ENCODE measurements at places on chromosomes 4 and X.

GRCh38 chrX:107669885-107670628 lies 41.7 kb downstream of the PRPS1 start:
- no peak for DNase-seq

- DNase-seq = no peak
These were observed 37.8 kb downstream of the NALF2 start for GRCh38 chrX:69541956-69542355.

- peak; percentile 6 for DNase-seq
These were observed at the start of gene TSPAN6 for GRCh38 chrX:100636321-100636991. TSPAN6 (minus strand) TSS chrX:100636806; CDS start chrX:100636694, 112 bp downstream.

- DNase-seq = no peak
These were observed 210.6 kb downstream of the CCNG2 start for GRCh38 chr4:77367638-77368037.

- no peak for DNase-seq
These were observed 73.3 kb downstream of the FRYL start for GRCh38 chr4:48706736-48707135.

DNA sequence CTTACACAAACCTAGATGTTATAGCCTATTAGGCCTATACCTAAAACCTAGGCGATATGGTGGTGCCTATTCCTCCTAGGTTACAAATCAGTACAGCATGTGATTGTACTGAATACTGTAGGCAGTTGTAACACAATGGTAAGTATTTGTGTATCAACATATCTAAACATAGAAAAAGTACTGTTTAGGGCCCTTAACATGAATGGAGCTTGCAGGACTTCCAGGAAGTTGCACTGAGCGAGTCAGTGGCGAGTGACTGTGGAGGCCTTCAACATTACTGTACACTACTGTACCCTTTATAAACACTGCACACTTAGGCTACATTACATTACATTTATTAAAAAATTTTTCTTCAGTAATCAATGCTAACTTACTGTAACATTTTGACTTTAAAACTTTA lies 37.8 kb downstream of the WWC2 start:
- no peak for DNase-seq

GRCh38 chr4:148510211-148510610 lies 68.0 kb upstream of the NR3C2 start:
- DNase-seq = no peak

DNA sequence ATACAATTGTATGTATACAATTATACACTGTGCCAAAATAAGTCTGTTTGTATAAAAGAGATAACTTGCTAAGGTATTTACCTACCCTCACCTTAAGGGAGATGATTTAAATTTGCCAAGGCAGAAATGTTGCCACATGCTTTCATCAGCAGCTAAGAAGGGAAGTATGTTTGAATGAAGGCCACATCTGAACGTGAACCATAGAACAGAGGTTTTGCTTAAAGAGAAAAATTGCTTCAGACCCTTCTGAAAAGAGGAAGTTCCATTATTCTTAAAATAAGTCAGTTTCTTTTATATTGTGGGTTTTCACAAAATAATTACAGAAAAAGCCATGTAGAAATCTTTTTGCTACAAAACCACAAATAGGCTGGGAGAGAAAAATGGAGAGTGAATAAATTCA lies 621.5 kb upstream of the HTR2C start:
- no peak for DNase-seq

DNA sequence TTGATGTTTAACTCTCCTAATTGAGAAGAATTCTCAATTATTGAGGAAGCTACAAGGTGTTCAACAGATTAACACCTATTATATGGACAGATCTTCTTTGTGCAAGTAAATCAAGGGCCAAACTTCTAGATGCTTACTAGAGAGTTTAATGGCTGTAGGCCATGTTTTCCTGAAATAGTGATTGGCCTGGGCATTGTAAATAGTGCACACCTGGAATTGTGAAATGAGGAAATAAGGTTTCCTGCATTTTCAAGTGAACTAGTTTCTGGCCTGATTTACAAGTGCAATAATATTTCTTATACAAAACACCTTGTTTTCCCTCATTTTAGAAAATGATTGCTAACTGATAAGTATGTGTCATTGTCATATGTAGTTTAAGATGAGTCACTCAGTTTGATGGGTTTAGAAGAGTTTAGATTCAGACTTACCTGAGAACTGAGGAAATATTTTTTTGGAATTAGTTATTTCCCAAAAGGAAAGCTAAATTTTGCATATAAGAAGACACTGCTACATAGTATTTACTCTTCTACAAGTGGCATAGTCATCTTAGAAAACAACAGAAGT lies 21.2 kb downstream of the AFF1 start:
- no peak for DNase-seq

- no peak for DNase-seq
These were observed 11.0 kb downstream of the SRD5A3 start for GRCh38 chr4:55356991-55357461.

- DNase-seq = no peak
These were observed 157.7 kb upstream of the DIPK2B start for GRCh38 chrX:45358392-45358791.

DNA sequence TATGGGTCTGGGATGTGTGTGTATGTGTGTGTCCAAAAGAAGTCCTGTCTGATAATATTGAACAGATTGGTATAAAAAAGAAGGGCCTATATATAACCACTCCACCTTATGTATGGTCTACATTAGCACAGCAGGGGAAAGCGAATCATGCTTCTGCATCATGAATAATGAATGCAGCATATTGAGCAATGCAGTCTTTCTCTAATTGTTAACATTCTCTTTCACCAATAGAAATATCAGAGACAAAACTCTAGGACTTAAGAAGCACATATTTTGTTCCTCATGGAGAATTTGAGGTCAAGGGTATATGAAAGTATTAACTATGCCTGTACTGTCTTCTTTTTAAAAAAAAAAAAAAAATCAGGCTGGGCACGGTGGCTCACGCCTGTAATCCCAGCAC lies 264.3 kb upstream of the NOCT start:
- DNase-seq = no peak

DNA sequence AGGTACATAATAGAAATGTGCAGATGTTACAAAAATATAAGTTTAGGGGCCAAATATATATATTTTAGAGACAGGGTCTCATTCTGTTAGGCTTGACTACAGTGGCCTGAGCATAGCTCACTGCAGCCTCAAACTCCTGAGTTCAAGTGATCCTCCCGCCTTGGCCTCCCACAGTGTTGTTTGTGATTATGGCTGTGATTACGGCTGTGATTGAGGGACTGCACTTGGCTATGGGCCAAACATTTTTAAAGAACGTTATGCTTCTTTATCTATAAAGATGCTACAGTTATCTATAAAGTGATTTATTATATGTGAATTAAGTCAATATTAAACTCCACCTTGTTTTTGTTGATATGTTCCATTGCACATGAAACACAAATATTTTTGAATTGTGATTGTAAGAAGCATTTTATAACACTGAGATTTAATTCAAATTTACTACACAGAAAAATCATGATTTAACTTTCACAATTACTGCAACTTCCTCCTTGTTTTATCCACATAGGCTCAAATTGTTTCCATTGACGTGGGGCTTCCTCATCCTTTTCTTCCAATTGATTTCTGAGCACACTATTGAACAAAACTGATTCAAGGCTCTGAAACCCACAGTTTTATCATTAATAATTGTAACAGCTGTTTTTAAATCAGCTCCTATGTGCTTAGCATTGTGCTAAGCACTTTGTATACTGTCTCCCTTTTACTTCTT lies 68.4 kb upstream of the BMPR1B start:
- DNase-seq = no peak

DNA sequence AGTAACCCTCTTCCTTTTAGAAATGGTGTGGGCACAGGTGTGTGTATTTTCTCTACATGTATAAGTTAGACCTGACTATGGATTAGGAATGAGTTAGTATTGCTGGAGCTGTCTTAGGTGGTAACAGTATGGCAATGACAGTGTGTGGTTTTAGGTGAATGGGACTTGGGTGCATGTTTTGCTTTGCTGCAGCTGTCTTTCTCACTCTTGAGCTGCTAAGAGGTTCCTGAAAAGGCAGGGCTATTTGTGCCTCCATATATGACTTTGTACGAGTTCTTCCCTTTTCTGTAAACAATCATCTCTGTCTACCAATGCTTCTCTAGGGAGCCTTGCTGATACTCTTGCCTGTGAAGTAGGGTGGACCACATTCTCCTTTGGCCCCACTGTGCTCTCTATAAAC lies 234.8 kb upstream of the HHIP start:
- DNase-seq = no peak

GRCh38 chr4:165133150-165133549 lies 20.5 kb upstream of the TMEM192 start:
- DNase-seq = no peak

DNA sequence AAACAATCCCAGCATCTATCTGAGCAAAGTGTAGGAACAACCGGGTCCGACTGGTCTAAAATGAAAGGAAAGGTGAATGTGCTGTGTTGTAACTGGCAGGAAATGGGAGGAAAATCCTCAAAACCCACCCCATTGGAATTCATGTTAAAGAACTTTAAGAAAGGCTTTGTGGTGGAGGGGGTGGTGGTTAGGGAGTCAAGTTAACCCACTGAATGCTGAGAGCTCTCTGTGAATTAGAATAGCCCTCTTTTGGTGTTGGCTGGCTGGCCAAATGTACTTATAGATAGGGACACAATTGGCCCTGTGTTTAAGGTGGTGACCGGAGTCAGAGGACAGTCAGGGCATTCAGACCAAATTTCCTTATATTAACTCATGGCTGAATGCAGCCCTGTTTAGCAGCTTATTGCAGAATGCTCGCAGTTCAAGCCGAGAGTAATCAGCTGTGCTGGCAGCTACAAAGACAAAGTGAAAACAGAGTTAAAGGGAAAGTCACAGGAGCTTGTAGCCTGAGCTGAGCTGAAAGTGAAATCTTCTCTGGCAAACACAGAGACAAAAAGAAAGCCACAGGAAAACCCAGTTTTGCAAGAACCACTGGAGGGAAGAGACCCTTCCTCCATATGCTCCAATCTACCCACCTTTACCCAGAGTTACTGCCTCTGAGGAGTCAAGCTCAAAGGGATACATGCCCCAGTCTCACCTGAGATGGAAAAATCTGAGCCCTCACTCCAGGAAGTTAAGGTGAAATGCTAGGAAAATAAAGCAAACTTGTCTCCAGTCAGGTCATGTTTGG lies 38.5 kb upstream of the UGT2B7 start:
- DNase-seq = no peak

GRCh38 chr4:172521248-172521647 lies 647.4 kb upstream of the GALNT7 start:
- DNase-seq = no peak

DNA sequence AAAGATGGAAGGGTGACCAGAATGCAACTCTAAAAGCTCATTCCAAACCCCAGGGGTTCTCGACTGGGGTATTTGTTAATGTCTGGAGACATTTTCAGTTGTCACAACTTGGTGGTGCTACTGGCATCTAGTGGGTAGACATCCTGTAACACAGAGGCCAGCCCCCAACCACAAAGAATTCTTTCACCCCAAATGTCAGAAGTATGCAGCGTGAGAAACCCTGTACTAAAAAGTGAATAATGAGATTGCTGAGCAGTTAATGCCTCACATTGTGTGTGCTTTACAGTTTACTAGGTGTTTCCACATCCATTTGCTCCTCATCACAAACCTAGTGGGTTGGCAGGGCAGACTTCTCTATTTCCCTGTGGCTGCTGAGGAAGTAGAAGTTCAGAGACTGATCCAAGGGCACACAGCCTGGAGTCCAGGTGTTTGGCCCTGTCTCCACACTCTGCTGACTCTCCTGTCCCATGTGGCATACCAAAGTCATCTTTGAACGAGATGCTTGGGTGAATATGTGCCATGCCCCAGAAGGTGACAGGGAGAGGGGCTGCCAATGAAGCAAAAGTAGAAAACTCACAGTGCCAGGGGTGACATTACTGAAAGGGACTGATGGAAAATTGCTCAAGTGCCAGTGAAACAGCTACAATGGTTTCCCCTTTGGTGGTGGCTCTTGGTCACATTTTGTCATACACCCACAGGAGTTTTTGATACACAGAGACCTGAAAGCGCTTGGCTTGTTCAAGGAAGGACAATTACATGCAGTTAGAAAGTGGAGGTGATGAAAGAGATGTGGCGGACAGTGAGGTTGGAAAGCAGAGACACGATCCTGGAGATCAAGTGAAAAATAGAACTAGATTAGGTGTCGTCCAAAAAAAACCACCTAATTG lies 10.1 kb upstream of the TMEM154 start:
- no peak for DNase-seq

DNA sequence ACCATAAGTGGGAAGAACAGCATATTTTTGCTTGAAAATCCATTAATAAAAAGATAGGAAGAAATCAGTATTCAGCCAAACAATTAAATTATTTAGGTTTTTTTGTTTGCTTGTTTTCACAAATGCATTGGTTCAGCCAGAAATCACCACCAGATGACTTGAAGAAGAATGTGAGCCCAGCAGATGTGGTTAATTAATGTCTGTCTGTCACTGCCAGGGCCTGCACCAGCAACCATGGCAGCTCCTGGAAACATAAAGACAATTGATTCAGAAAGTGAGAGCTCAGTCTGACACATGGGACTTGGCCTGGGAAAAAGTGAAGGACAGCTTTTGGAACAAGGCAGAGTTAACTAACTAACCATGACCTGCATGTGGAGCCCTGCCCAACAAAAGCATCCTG lies 74.0 kb downstream of the MAOB start:
- no peak for DNase-seq

GRCh38 chr4:184280591-184281071 lies 63.0 kb upstream of the ENPP6 start:
- DNase-seq = peak; percentile 45

DNA sequence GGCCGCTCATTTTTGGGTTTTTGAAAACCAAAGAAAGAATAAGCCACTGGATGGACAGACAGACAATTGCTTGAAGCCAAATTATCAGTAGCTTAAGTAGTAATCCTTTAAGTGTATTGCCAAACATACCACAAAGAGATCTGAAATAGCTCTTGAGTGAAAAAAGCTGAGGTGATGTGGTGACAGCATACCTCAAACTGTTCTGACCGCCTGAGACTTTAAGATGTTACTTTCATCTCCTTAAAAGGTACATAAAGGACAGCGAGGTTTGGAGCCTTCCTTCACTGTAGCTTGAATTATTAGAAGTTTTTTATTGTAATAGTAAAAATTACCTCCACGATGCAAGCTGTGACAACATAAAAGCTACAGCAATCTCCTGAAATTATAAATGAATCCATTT lies 271.5 kb upstream of the FAM241A start:
- DNase-seq = no peak

DNA sequence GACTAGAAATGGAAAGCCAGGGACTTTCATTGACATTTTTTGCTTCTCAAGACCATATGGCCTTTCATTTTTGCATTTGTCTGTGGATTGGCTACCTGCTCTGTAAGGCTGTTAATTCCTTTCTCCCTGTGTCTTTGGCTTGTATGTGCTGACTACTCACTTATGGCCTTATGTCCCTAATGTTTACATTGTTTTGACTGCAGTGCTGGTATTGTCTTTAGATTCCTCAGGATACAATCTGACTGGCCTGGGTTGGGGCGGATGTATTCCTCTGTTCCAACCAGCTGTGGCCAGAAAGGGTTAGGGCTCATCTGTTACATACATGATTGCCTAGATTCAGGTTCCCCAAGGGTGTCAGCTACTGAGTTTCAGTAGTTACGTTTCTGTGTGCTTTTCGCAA lies 108.1 kb downstream of the RAPGEF2 start:
- DNase-seq = no peak

- DNase-seq = no peak
These were observed 8.4 kb downstream of the NDUFA1 start for GRCh38 chrX:119880076-119880475.

GRCh38 chr4:162115333-162115732 lies 48.5 kb downstream of the FSTL5 start:
- no peak for DNase-seq
